ENCODE measurements at places on chromosomes 4 and X. TPM values are rescaled to one million over a fixed set of nuclear protein-coding genes. Genes with fewer than 3 reads are reported as not detected.

RPS6KA6 gene
- total RNA-seq = 0.19 TPM

PRDM5 gene
- total RNA-seq = 6.5 TPM

ZFP92 gene
- 0.90 TPM for total RNA-seq

COL25A1 gene
- total RNA-seq = 4.6 TPM

BANK1 gene
- total RNA-seq = under 0.01 TPM

CCKAR gene
- total RNA-seq = not detected

BMPR1B gene
- total RNA-seq = under 0.01 TPM

GPRASP3 gene
- 8.5 TPM for total RNA-seq

NMU gene
- 0.72 TPM for total RNA-seq

VCX2 gene
- total RNA-seq = not detected

SNCA gene
- total RNA-seq = 56.8 TPM

RADX gene
- total RNA-seq = 0.09 TPM

LIMCH1 gene
- total RNA-seq = 17.9 TPM

STATH gene
- not detected for total RNA-seq

USP51 gene
- total RNA-seq = 0.75 TPM

SHISA3 gene
- total RNA-seq = 3.9 TPM

KDR gene
- 144 TPM for total RNA-seq

RBM46 gene
- total RNA-seq = not detected

XAGE1A gene
- total RNA-seq = not detected

Measured in endothelial cell of coronary artery (primary cell).